Stimulated activated CD8-positive, alpha-beta memory T cell treated with anti-CD3 and anti-CD28 coated beads, Interleukin-12 subunit alpha, Interleukin-12 subunit beta, amount 100 ng/mL, for 4 hours (primary cell): ENCODE measurements at places on chromosomes 6 and 20.

- no peak for DNase-seq
These were observed 315.4 kb upstream of the JARID2 start for GRCh38 chr6:14930366-14930989.

- no peak for DNase-seq
These were observed 11.0 kb upstream of the PDSS2 start for GRCh38 chr6:107470364-107470763.

- no peak for DNase-seq
These were observed 148.2 kb upstream of the MLN start for GRCh38 chr6:33952016-33952415.

DNA sequence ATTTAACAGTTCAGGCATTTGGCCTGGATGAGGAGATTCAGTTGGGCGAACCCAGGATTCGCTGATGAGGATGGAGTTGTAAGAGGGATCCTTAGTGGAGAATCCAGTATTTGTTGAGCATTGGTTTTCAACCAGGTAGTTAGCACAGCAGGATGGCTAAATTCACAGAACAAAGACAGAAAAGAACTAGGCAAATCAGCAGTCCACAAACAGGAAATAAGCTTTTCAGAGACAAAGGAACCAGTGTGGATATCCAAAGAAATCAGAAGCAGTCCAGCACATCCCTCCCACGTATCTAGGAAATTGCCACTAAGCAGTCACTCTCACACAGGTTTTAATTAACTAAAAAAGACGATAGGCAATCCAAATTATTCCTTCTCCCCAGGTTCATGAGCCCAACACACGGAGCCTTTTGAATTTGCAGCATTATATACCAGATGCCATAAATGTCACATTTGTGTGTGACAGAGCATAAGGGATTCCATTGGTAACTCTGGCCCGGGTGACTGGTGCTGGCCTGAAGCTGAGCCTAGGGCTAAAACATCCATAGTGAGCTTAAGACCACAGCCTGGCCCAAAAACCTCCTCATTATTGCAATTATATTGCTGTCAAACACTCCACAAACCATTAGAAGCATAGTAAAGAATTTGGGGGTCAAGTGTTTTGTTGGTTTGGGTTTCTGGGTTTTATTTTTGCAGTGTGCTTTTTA lies 131.5 kb downstream of the SOBP start:
- DNase-seq = no peak

DNA sequence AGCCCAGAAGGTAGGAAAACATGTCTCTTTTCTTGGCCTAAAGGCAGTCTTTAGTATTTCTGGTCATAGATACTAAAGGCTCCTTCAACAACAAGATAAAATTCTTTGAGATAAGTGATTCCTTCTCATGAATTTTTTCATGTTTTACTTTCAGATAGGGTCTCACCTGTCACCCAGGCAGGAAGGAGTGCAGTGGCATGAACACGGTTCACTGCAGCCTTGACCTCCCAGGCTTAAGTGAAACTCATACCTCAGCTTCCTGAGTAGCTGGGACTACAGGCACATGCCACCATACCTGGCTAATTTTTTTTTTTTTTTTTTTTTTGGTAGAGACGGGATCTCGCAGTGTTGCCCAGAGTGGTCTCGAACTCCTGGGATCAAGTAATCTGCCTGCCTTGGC lies 9.1 kb downstream of the PNLDC1 start:
- no peak for DNase-seq

DNA sequence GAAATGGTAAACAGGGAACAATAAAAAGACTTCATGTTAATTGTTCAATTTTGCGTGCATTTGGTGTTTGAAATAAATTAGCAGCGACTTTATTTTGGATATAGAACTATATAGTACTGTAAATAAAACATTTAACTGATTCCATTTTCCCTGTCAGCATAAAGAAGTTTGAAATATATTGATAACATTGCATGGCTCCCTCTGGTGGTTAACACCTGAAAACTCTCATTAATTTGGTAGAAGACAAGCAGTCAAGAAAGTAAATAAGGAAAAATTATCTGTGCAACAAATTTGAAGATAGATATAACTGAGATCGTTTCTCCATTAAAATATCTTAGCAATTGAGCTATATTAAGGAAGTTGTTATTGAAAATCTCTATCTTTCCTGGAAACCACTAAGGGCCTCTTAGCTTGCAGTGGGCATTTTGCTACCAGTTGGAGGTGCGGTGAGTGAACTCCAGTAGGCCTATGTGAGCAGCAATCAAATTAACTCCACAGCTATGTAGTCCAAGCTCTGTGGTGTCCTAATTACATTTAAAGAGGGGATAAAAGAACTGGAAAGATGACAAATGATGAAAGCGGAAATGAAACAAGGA lies 435.7 kb upstream of the FKBP1C start:
- no peak for DNase-seq

DNA sequence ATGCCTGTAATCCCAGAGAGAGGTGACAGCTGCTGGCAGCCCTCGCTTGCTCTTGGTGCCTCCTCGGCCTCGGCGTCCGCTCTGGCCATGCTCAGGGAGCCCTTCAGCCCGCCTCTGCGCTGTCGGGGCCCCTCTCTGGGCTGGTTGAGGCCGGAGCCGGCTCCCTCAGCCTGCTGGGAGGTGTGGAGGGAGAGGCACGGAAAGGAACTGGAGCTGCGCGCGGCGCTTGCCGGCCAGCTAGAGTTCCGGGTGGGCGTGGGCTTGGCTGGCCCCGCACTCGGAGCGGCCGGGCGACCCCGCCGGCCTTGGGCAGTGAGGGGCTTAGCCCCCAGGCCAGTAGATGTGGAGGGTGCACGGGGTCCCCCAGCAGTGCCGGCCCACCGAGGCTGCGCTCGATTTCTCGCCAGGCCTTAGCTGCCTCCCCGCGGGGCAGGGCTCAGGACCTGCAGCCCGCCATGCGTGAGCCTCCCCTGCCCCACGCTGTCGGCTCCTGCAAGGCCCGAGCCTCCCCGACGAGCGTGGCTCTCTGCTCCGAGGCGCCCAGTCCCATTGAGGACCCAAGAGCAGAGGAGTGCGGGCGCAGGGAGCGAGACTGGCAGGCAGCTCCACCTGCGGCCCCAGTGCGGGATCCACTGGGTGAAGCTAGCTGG lies 34.6 kb downstream of the C6orf52 start:
- no peak for DNase-seq

GRCh38 chr6:160798625-160799024 lies 96.6 kb downstream of the PLG start:
- no peak for DNase-seq

- no peak for DNase-seq
These were observed 83.5 kb upstream of the PROKR2 start for GRCh38 chr20:5400164-5400762.

- DNase-seq = peak; percentile 47
These were observed 121.5 kb upstream of the NEDD9 start for GRCh38 chr6:11353921-11354389.

GRCh38 chr20:2089447-2089846 lies 12.2 kb upstream of the STK35 start:
- no peak for DNase-seq

DNA sequence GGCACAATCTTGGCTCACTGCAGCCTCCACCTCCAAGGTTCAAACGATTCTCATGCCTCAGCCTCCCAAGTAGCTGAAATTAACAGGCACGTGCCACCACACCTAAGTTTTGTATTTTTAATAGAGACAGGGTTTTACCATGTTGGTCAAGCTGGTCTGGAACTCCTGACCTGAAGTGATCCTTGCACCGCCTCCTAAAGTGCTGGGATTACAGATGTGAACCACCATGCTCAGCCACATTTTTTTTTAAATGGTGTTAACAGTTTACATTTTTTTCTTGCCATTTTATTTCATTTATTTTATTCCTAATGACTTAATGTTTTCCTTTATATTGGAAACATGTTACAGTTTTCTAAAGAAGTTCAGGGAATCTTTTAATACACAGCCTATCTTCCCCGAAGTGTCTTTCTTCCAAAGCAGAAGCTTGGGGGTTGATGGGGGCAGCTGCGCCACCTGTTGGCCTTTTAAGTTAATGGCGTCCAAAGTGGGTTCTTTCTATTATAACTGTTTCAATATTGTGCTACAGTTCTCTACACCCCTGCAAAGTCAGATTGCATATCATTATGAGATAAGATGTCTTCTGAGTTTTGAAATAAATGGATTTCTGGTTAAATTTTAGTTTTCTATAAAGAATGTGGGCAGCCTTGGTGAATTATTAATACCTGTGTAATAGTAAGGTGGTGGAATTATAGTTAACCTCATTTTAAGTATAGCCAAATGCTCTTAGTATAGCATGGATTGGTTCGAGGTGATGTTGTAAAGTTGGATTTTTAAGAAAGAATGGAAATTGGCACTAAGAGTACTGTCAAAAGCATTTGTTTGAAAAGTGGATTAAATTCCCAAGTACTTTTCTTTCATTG lies 42.0 kb upstream of the PLCG1 start:
- DNase-seq = peak; percentile 8

DNA sequence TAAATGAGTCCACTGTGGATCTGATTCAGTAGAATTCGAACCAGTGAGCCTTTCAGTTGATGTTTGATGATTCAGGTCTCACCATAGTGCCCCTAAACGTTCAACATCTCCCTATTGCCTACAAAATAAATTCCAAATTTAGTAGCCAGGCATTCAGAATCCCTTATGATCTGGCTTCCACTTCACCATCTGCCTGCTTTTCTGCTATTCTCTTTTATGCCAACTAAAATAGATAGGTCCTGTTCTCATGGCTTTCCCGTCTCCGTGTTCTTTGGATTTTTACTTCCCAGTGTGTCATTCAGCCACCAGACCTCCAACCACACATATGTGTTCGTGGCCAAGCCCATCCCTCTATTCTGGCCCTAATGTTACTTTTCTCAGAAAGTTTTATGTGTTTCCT lies 410.4 kb downstream of the LMBRD1 start:
- DNase-seq = no peak

DNA sequence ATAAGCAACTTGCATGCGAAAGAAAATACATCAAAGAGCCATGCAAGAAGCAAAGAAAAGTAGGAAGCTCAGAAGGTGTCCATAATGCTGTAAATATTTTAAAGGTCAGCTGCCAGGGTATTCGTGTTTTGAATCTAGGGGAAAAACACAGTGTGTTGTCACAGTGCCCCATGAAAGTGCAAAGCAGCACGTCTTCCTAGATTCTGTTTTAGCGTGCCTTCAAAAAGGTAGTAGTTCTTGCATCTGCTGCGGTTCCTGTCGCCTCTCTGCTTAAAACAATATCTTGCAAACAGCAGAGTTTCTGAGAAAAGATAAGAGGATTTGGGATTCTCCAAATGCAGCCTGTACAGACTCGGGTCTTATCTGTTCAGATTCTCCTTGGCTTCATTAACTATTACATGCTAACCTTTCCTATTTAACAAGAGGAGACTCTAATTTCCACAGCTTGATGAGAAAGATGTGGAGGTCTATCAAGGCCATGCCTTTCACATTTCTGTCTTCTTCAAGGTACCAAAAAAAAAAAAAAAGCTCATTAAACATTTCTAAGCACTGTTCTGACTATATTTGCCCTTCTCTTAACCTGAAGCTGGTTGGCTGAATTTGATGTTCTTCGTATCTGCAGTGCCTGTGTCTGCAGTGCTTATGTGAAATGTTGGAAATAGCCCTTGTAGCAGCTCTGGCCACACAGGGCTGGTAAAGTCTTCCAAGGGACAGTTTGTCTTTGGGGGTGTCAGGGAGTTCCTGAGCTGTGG lies 297.5 kb downstream of the ADGB start:
- DNase-seq = no peak

GRCh38 chr6:138160329-138161087 lies 1.2 kb upstream of the ARFGEF3 start:
- no peak for DNase-seq

DNA sequence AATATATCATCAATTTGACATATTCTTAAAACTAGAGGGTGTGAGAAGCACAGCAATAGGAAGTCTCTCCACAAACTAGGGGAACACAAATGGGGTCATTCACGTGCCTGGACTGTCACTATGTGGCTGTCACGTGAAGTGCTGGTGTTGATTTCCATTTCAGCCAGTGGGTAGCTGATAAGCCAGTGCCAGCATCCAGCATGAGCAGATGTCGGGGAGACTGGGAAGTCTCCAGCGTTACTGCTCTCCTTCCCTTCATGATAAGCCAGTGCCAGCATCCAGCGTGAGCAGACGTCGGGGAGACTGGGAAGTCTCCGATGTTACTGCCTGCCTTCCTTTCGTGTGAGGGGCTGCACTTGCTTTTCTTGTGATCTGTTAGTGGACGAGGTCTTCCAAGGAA lies 5.6 kb upstream of the SLC17A9 start:
- no peak for DNase-seq

- DNase-seq = no peak
These were observed 1.4 kb downstream of the SENP6 start for GRCh38 chr6:75603106-75603420.

- DNase-seq = no peak
These were observed 57.6 kb downstream of the GCNT2 start for GRCh38 chr6:10578723-10579122.

- DNase-seq = no peak
These were observed 607.1 kb downstream of the HDGFL1 start for GRCh38 chr6:23176471-23176870.

GRCh38 chr6:23334360-23334759 lies 765.0 kb downstream of the HDGFL1 start:
- no peak for DNase-seq

DNA sequence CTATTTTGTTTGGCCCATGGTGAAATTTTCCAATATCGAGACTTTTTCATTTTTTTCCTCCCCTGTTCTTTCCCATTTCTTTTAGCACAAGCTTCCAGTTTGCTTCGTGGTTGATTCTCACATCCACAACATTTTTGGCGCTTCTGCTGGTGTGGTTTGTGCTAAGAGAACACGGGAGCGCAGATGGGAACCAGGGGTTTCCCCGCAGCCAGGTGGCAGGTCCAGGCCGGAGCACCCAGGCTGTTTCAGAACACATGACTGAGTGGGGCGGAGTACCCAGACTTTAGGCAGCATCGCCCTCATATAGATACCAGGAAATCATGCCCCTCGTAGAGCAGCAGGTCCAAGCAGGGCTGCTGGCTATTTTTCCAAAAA lies 58.0 kb downstream of the SYTL3 start:
- no peak for DNase-seq

GRCh38 chr6:2034256-2034655 lies 211.1 kb downstream of the GMDS start:
- DNase-seq = no peak

DNA sequence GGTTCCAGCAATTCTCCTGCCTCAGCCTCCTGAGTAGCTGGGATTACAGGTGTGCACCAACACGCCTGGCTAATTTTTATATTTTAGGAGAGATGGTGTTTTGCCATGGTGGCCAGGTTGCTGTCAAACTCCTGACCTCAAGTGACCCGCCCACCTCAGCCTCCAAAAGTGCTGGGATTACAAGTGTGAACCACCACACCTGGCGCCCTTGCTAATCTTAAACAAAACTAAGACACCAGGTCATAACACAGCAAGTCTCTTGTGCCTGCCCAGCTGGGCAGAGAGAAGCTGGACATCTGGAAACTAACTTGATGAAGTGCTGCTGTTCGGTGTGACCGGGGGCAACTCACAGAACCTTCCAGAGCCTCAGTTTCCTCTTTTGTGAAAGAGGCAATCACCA lies 68.0 kb downstream of the PPP1R3G start:
- no peak for DNase-seq
